ENCODE measurements at places on chromosomes 1 and 21. TPM values are rescaled to one million over a fixed set of nuclear protein-coding genes. Genes with fewer than 3 reads are reported as not detected.

LIN28A gene
- not detected for total RNA-seq

TAS1R1 gene
- not detected for total RNA-seq

A3GALT2 gene
- total RNA-seq: 0.40 TPM

CELA2B gene
- total RNA-seq: not detected

TRABD2B gene
- total RNA-seq: 0.31 TPM

FAM167B gene
- total RNA-seq: 2.2 TPM

ASAP3 gene
- total RNA-seq: 50.4 TPM

- H3K27me3 ChIP-seq: no peaks in the 10 kb centered on the region
- H3K4me3 ChIP-seq: no peak overlapping the region
- DNase-seq: no peak
- no peaks in the 10 kb centered on the region for H3K36me3 ChIP-seq
- H3K27ac ChIP-seq: no peak overlapping the region
These were observed 138.0 kb downstream of the RABGAP1L start for GRCh38 chr1:174297351-174297750.

DNA sequence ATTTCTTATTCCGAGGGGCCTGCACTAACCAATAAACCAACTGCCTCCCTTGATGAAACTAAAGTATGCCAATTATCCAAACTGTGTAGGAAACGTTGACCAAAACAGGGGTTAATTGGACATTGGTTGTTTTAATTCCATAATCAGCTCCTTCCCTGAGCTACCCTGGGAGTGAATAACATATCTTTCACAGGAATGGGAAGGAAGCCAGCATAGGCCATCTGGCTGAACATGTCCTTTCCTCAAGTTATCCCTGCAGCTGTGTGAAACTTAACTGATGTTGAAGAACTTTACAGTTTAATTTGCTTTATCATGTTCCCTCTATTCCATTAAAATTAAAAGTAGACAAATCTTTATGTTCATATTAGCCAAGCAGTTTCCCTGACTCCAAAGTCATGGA is 75.4 kb downstream of the NRIP1 start:
- peaks cover 9% of the 10 kb centered on the region for H3K36me3 ChIP-seq
- peaks cover 14% of the 10 kb centered on the region for H3K4me1 ChIP-seq
- no peak overlapping the region for H3K4me3 ChIP-seq
- H3K27ac ChIP-seq: no peak overlapping the region

DNA sequence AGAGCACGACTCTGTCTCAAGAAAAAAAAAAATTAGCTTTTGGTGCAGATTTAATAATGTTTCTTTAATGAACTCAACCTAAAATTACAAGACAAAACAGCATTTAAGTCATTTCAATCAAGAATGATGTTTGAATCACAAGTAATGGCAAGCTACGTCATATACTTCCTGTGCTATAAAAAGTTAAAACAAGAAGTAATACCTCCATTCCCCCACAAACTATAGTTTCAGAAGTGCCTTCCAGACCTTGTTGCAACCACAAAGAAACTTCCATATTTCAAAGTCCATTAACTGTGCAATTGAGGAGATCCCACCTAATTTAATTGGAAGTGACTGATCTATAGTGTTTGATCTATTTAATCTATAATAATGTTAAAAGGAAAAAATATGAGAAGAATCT is 15.1 kb downstream of the NRDC start:
- H3K27me3 ChIP-seq: no peaks in the 10 kb centered on the region
- no peak for DNase-seq
- H3K4me3 ChIP-seq: no peak overlapping the region
- no peaks in the 10 kb centered on the region for H3K36me3 ChIP-seq
- H3K4me1 ChIP-seq: peaks cover 27% of the 10 kb centered on the region

GRCh38 chr1:87638636-87639035 is 310.0 kb downstream of the LMO4 start:
- no peaks in the 10 kb centered on the region for H3K27me3 ChIP-seq
- no peaks in the 10 kb centered on the region for H3K4me1 ChIP-seq
- no peak overlapping the region for H3K27ac ChIP-seq
- H3K4me3 ChIP-seq: no peak overlapping the region

DNA sequence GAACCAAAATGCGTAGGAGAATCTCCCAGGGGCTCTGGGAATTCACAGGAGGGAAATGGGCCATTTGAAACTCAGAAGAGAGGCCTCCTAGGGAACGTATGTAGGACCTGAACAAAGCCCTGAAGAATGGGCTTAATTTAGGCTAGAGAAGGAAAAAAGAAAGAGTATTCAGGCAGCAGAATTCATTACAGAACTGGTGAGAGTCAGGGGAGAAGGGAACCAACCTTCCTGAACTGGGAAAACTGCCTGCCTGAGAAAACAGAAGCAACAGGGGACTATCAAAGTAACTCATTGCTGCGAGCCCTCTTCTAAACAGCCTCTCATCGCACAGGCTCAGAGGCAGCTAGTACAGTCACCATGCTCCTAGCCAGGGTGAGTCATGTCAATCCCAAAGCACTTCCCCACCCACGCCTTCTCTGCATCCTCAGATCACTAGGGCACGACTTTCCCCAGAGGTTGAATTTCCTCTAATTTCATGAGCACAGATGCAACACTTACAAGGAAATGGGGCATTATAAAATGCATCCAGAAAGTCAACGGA is 98.1 kb downstream of the ADSS2 start:
- DNase-seq: peak; percentile 46
- H3K36me3 ChIP-seq: no peaks in the 10 kb centered on the region
- H3K4me3 ChIP-seq: no peak overlapping the region
- no peaks in the 10 kb centered on the region for H3K27me3 ChIP-seq
- no peak overlapping the region for H3K27ac ChIP-seq

GRCh38 chr1:214102907-214103306 is 115.1 kb downstream of the PROX1 start:
- DNase-seq: no peak
- no peaks in the 10 kb centered on the region for H3K27me3 ChIP-seq
- H3K4me3 ChIP-seq: no peak overlapping the region
- no peaks in the 10 kb centered on the region for H3K36me3 ChIP-seq
- H3K27ac ChIP-seq: no peak overlapping the region

DNA sequence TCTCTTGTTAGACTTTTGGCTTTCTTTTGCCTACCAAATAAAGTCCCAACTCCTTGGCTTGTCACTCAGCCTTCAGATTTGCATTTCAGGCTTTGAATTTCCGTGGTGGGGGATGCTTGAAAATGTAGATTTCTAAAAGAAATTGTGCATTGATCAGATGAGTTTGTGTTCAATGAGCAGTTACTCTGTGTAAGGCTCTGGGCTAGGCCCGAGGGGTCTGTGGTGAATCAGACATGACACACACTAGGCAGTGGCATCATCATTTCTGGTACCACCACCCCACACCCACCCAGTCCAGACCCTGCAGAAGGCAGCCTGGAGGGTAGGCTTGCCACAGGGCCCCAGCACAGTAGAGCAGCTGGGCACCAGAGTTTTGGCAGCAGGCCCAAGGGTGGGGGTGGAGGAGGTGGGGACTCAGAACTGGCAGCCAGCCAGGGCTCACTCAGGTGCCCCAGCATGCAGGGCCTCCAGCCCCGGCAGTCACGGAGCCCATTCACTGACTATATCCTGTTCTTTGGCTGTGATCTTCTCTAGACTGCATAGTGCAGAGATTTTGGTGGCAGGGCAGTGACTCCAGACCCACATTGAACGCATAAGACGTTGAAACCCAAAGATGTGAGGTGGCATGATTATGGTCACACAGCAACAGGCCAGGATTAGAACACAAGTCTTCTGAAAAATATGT is 97.2 kb upstream of the ARTN start:
- H3K27me3 ChIP-seq: no peaks in the 10 kb centered on the region
- no peaks in the 10 kb centered on the region for H3K4me1 ChIP-seq
- no peak overlapping the region for H3K4me3 ChIP-seq
- DNase-seq: peak; percentile 79

DNA sequence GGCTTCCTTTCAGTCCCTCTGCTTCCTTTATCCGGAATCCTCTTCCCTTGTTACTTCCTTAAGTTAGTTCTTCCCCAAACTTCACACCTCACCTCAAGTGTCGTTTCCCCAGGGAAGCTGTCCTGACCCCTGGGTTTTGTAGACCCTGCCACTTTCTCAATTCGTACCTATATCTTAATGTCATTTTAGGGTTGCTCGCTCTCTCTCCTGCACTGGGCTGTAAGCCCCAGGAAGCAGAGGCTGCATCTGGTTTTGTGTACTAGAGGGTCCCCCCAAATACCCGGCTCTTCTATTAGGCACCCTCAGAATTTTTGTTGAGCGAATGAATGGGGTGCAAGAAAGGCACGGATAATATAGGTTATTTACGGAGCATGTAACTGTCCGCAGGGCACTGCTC is 603 bp upstream of the OPRD1 start:
- DNase-seq: no peak
- H3K4me1 ChIP-seq: peaks cover 9% of the 10 kb centered on the region
- no peak overlapping the region for H3K27ac ChIP-seq

All from heart left ventricle (tissue), 16 donors.